ENCODE measurements at places on chromosomes 6 and 20.

- no peak for DNase-seq
These were observed 140.4 kb downstream of the IMPG1 start for GRCh38 chr6:75932067-75932466.

DNA sequence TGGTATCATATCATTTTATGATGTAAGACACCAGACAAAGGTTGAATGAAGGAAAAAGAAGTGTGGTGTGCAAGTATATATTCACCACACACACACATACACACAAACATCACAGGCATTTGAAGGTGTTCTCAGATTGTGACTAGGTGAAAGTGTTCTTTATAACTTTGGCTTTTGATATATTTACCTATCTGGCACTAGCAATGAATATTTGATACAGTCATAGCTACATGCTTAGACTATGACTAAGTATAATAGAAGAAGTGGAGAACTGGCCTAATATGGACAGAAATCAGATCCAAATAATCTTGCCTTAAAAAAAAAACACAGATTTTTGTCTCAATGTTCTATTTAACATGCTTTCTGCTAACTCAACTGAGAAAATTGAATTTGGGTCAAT is 809.9 kb downstream of the KIF16B start:
- DNase-seq, result no peak

GRCh38 chr6:130969791-130970491 is 93.1 kb downstream of the EPB41L2 start:
- no peak for DNase-seq

- DNase-seq, result no peak
These were observed 31.2 kb upstream of the APCDD1L start for GRCh38 chr20:58546416-58546711.

DNA sequence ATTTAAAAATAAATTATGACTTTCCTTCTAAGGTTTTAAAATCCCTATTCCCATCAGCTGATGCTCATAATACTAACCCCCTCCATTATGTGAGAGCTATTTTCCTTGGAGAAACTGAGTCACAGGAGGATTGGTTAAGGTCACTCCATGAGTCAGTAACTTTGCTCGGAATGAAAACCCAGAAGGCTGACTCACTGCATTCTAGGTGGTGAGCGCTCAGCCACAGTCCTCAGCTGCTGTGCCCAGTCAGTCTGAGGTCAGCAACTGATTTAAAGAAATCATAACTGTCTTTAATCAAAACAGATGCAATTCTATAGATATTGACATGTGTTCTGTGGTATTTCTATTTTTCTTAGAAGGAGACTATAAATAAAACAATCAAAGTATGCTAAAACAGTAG is 359.2 kb downstream of the GJA1 start:
- DNase-seq, result no peak

DNA sequence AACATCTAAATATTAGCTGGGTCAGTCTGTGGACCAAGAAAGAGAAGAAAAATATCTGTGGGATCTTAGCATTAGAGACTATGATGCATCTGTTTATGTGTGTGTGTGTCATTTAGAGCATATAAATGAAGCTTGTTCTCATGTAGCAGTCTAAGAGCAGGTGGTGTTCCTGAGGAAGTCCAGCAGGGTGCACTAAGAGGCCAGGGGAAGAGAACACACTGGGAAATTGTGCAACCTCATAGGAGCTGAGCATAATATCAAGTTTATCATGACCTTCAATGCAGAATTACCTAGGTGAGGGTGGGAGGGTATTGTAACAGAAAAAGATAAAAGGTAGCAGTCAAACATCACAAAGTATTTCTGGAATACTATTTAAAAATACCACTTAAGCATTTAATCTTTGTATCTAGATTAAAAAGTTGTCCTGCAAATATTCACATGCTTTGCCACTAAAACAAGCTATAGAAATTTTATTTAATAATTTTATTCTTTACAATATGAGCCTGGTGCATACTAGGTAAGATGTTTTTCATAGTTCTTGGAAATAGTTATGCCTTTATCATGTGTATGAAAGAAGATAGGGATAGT is 80.5 kb downstream of the SMPDL3A start:
- no peak for DNase-seq

- DNase-seq, result no peak
These were observed 1.5 kb downstream of the PBX2 start for GRCh38 chr6:32188381-32189068.

GRCh38 chr20:52684176-52684575 is 288.0 kb upstream of the TSHZ2 start:
- no peak for DNase-seq

DNA sequence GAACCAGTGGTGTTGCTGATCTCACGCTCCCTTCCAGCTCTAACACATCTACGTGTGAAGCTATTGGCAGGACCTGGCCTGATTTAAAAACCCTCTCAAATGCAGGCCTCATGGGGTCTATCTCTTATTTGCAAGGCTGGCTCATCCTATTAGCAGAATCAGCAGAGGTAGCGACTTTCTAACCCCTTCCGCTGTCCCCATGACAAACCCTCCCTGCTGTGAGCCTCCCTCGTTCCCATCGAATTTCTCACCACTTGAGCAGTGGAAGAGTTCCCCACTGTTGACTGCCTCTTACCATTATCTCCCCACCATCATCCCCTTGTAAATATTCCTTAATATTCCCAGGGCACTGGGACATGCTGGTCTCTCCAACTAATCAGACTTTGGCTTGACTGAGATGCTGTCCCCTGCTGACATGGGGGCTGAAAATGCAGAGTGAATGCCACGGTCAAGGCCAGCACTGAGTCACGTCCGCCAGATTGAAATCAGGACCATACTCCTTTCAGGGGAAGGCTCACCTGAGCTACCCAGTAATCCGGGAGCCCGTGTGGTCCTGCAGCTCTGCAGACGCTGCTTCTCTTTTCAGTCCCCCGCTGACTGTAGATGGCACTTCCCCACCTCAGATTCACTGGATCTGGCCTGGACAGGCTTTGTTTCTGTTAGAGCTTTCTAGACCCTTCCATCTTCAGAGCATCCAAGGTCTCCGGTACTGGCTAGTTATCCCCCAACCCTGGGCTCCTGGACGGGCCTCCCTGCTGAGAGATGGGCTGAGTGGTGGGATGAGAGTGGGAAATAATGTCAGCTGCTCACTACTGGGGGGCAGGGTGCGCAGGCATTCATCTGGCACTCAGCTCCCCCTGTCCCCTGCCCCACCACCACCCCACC is 23.1 kb downstream of the AAR2 start:
- no peak for DNase-seq

- DNase-seq, result peak; percentile 97
These were observed 89.7 kb upstream of the EPB41L1 start for GRCh38 chr20:36064658-36065426.

DNA sequence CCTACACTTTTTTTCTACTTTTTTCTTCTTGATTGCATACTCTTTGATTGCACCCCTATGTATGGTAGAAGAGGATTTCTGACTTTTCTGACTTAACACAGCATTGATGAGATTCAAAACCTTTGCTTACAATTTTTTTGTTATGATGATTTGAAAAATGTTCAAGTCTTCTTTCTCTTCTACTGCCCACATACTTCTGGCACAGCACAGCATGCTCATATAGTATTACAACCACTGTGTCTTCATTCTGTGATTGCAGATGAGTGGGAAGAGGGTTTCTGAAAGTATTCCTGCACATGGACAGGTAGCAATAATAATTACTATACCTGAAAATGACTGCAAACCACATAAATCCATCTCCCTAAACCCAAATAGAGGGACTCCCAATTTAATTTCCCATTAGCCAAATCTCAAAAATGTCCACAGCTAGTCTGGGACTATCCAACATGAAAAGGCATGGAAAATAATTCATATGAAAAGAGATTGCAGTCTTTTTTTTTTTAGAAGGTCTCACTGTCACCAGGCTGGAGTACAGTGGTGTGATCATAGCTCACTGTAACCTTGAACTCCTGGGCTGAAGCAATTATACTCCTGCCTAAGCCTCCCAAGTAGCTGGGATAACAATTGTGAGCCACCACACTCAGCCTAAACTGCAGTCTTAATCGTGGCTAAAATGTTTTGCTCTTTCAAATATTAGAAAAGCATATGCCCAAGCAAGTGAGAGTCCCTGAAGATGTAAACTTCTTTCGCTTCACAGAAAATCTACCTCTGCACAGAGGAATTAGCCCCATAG is 15.9 kb upstream of the TENT5A start:
- no peak for DNase-seq

- no peak for DNase-seq
These were observed 86.4 kb downstream of the FKBP5 start for GRCh38 chr6:35602133-35602946.

DNA sequence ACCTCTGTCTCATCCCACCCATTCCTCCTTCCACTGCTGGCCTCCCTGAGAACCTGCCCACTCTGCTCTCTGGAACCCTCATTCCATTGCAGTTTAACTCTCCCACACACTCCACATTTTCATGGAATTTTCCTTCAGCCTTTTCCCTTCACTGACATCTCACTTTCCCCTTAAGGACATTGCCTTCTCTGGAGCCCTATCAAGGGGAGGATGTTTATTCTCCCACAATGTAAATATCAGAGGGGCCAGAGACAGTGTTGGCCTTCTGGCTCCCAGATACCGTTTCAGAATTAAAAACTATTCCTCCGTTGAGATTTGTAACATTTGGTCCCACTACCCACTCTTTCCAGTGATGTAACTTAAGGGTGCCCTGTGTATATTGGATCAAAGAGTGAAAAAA is 199.5 kb upstream of the KCNK16 start:
- no peak for DNase-seq

DNA sequence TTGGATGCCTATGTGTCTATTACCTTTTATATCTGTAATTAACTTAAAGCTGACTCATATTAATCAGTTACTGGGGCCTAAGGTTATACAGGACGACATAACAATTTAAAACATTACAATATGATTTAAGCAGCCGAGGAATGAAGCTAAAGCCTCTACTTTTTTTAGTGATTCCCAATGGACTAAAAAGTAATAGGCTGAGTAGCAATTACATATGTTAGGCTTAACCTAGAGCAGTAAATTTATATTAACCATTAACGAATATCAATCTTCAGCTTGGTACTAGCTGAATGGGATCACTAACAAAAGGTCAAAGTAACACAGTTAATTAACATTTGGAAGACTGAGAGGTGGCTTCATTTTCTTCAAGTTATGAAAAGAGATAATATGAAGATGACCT is 43.1 kb downstream of the STK38 start:
- no peak for DNase-seq

- DNase-seq, result no peak
These were observed 739 bp downstream of the GSS start for GRCh38 chr20:34954904-34955230.

DNA sequence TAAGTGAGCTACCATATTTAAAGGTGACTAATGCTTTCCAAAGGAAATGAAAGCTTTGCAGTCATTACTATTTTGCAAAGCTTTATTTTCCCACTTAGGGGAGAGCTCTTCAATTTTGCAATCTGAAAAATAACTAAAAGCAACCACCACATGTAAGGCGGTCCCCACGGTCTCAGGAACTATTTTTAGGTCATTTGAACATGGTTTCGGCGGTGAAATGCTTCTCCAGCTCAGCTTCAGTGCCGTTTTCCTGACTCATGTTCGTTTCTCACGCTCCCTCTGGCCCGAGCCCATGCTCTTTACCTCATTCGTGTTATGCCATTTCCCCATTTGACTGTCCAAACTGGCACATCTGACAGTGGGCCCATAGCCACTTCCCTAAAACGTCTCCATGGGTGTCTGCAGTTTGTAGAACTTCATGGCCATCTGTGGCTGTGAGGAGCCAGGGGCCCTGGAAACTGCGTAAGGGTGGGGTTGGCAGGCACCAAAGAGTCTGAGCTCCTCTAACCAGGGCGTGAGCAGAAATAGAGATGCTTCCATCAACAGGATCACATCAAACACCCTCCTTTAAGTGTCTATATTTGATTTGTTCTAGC is 46.5 kb downstream of the ADTRP start:
- DNase-seq, result peak; percentile 42

DNA sequence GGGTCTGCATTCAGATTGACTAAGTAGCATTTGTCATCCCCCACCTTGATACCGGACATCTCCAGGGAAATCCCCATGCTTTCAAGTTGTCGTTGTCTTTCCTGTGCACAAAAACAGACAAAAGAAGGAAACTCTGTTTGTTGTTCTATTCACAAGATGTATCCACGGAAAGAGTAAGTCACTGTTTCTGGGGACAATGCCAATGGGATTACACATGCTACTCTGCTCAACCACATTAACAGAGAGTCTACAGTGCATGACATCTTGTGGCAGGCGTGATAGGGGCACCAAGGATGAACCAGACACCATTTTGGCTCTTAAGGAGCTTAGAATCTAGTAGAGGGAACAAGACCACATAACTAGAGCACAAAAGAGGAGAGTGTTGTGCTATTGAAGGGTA is 124.4 kb upstream of the NUP153 start:
- DNase-seq, result no peak

GRCh38 chr20:50169329-50169823 is 15.9 kb upstream of the PEDS1 start:
- DNase-seq, result no peak

DNA sequence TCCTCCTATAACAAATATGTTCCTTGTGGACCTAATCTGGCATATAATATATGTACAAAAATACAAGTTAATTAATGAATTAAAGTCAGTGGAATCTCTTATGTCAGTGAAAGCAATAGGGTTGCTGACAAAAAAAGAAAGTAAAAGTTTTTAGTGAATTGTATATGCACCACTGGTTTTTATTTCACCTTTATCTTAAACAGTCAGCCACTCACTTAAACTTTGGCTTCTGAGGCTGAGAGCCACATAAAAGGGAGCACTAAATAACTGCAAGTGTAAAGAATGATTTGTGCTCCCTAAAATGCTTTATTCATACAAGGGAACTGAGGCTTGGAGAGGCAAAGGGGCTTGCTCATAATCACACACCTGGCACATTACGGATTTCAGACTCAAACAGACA is 9.9 kb upstream of the F13A1 start:
- DNase-seq, result no peak

- DNase-seq, result no peak
These were observed 24.4 kb downstream of the UQCC1 start for GRCh38 chr20:35387334-35387733.

DNA sequence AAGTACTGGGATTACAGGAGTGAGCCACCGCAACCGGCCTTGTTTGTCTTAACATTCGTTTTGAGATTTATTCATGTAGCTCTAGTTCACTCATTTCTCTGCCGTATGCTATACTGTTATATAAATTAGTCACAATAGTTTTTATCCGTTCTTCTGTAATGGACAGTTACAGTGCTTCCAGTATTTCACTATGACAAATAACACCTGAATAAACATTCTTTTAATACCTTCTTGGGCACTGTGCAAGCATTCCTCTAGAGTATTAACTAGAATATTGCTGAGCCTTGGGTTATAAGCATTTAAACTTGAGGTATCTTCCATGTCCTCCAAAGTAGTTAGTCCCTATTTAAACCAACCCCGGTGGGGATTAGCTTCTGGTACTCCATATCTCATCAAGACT is 45.6 kb downstream of the STK38 start:
- DNase-seq, result no peak

GRCh38 chr6:11409371-11409770 is 128.2 kb upstream of the TMEM170B start:
- DNase-seq, result no peak

GRCh38 chr6:36700831-36701230 is 3.2 kb downstream of the RAB44 start:
- DNase-seq, result no peak

- no peak for DNase-seq
These were observed 25.6 kb downstream of the L3MBTL1 start for GRCh38 chr20:43533060-43533459.

Measured in GM12892 (cell line).